ENCODE measurements at places on chromosomes 6 and 20. TPM values are rescaled to one million over a fixed set of nuclear protein-coding genes. Genes with fewer than 3 reads are reported as not detected.
A peak's percentile ranks its signal among the peaks of the same experiment; 100 is the strongest.

Gene PAX1
- not detected for polyA plus RNA-seq

Gene ADGB
- not detected for polyA plus RNA-seq

Gene DDO
- 13.4 TPM for polyA plus RNA-seq

Gene FABP7
- not detected for polyA plus RNA-seq

Gene VSX1
- polyA plus RNA-seq, result not detected

Gene CTAGE9
- not detected for polyA plus RNA-seq

DNA sequence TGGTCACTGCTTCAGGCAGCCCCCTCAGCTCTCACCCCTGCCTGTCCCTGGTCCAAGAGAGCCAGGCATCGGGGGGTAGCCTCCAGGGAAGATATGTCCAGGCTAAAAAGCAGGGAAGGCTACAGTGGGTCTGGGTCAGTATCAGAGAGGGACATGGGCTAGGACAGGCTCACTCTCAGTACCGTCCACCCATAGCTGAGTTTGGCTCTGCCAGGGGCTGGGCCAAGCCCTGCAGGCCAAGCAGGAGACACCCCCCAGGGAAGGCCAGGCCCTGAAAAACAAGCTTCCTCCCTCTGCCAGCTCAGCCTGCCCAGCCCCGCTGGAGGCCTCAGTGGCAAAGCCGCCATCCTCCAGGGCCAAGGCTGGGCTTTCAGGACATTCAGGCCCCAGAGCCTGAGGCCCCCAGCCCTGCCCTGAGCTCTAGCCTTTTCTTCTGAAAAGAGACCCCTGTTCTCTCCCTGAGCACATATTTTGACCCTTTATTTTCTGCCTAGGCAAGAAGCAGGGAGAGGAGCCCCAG lies 28.6 kb upstream of the TGM2 start:
- no peak for DNase-seq

- DNase-seq, result no peak
These were observed 457.6 kb downstream of the UTRN start for GRCh38 chr6:144742779-144743178.

DNA sequence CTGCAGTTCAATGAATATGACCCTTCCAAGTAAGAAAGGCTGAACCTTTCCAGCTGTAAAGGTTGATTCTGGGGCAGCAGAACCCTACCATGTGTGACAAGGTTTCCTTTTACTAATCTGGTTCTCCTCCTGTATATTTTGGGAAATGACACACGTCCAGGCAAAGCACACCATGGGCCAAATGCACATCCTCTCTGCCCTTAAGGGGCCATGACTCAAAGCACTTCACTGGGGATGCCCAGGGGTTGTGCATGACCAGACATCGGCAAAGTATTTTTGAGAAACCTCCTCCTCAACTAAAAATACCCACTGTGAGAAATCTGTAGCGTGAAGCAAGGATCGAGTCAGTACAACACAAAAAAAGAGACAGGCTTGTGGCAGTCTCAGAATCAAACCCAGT lies 174.7 kb downstream of the BACH2 start:
- DNase-seq, result no peak

DNA sequence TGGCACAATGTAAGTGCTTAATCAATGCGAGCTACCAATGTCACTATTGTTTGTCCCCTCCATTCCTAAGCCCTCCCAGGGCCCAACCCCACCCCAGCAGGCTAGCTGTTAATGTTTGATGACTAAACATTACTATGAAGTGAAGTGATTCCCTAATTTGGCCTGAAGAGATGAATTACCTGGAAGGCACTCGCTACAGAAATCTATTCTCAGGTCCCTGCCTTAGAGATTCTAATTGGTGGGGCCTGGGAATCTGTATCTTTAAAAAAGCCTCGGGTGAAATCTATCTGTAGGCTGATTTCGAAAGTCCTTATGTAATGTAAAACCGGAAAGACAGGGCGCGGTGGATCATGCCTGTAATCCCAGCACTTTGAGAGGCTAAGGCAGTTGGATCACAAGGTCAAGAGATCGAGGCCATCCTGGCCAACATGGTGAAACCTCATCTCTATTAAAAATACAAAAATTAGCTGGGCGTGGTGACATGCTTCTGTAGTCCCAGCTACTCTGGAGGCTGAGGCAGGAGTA lies 16.9 kb upstream of the SNAI1 start:
- no peak for DNase-seq

DNA sequence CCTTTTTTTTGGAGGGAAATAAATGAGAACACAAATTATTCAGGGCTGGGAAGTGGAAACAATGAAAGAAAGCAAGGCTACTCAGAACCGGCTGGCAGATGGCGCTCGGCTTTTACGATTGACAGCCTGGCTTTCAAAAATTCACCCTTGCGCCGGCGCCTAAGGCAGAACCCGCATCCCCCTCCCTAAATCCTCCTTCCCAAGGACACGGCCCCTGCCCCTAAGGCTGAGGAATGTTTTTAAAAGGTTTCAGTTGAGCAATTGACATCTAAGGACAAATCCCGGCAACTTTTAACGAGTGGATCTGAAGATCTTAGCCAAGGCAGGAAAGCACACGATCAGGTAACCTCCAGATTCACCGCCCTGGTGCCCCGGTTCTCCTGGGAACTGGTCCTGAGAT lies 16.3 kb downstream of the GNAS start:
- DNase-seq, result peak; percentile 72

DNA sequence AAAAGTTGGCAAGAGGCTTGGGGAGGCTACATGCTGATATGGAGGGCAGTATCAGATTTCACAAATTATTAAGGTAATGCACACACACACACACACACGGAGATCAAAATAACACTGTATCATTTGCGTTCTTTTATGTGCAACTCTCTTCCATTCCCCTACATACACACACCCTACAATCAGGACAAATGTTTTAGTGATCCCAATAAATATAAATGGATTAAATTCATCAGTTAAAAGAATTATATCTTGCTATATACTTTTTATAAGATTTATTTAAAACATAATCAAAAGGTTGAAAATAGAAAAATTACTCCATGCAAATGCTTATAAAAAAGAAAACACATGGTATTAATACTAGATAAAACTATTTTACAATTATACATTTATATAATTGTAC lies 25.9 kb downstream of the TMX4 start:
- no peak for DNase-seq

DNA sequence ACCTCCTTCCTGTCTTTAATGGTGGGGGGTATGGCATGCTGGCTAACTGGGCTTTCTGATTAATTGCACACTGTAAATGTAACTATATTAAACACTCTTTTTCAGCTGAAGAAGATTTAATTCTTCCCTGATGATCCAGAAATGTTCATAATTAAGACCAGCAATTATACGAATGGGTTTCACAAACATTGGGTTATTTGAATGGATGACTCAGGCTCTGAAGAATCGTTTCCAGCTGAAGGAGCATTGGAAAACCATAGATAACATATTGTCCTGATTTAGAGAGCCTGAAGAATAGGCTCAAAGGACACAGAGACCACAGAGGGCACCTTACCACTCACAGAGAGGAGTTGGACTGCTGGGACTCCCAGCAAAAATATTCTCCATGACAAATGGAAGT lies 130.7 kb upstream of the SSTR4 start:
- DNase-seq, result no peak

DNA sequence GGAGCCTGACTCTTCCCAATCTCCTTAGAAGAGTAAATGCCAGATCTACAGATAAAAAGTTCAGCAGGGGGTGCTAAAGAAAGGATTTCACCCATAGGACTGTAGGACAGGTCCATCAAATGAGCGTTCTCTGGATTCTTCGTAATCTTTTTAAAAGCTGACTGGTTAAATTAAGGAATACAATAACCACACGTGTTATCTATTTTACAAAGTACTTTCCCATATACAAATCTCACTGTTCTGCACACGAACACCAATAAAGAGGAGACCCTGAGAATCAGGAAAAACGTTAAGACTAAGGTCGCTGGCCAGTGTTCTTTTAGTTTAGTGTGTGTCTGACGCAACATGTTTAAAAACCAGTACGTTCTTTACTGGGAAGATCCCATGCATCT lies 542 bp downstream of the TUBE1 start:
- DNase-seq, result peak; percentile 78

GRCh38 chr6:101626269-101626668 lies 232.8 kb downstream of the GRIK2 start:
- DNase-seq, result no peak

DNA sequence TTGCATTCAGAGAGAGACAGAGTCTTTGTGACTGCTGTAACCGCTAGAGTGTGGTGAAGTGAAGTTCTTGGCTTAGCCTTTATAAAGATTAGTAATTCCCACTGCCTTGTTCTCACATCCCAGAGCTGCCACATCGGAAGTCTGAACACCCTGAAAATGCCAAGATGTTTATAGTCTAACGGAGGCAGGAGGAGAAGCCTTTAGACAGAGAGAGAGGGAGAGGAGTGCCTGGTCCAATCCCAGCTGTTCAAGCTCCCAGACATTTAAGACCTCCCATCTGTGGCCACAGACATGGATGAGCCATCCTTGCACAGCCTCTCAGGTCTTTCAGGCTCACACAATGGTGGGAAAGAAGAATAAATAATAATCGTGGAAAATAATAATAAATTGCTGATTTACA lies 1422.8 kb upstream of the EYS start:
- DNase-seq, result no peak

DNA sequence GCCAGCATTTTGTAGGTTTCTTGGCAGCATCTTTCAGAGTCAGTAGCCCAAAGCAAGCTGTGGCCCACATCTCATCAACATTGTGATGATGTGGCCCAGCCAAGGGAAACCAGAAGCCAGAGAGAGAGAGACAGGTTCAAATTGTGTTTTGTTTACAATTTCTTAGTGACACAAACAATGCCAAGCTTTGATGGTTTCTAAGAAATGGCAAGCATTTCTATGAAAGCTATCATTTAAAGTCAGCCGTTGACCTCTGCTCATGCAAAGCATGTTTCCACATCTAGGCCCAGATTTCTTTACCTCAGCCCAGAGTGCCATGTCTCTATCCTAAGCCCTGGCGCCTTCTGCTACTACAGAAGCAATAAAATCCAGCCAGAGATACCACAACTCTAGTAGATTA lies 32.9 kb downstream of the GCM1 start:
- no peak for DNase-seq

GRCh38 chr20:49568278-49569151 lies 578 bp upstream of the PTGIS start:
- peak; percentile 85 for DNase-seq

GRCh38 chr6:80163754-80164187 lies 57.3 kb downstream of the BCKDHB start:
- DNase-seq, result no peak

GRCh38 chr6:6595952-6596351 lies 7.4 kb downstream of the LY86 start:
- no peak for DNase-seq

DNA sequence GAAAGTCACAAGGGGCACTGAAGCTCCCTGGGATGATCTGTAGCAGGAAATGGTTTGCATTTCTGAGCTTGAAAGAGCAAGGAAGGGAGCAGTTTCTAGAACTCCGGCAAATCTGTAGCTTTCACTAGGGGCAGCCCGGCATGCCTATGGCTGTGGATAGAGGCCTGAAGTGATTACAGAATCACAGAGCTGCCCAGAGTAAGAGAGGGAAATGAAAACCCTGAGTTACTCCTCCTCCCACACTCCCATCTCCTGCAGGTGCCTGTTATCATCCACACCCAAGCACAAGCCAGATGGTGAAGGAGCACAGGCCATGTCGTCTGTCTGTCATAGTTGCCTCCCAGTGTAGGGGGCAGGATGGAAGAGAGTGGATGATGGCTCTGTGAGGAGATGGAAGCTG lies 37.1 kb downstream of the HLA-F start:
- no peak for DNase-seq

GRCh38 chr20:50469176-50469723 lies 40.9 kb upstream of the PTPN1 start:
- DNase-seq, result no peak

DNA sequence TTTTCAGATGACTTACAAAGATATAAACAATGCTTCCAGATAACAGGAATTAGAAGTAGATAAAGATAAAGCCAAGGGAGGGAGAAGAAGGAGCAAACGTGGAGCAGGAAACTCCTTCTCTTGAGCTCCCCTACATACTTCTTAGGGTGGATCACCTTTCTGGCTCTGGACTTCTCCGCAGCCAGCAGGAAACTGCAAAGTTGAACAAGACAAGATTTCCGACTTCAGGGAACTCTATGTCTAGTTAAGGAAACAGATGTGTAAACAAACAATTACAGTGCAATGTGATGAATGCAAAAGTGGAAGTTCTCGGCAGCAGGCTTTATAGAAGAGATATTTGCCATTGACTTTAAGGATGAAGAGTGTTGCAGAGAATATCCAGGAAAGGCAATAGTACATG lies 134.0 kb upstream of the MARCKS start:
- no peak for DNase-seq

DNA sequence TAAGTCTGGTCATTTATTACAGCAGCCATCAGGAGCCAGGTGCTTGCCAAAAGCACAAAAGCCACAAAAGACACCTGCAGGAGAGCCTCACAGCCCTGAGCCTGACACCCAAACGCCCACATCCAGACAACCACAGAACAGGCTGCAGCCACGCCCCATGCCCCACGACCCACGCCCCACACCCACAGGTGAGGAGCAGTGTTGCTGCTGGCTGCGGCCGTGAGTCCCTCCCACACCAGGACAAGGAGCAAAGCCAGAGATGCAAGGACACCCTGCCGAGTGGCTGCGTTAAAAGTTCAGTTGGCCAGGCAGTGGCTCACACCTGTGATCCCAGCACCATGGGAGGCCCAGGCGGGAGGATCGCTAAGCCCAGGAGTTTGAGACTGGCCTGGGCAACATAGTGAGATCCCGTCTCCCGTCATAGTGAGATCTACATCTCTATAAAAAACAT lies 43.0 kb downstream of the SLC2A4RG start:
- no peak for DNase-seq

DNA sequence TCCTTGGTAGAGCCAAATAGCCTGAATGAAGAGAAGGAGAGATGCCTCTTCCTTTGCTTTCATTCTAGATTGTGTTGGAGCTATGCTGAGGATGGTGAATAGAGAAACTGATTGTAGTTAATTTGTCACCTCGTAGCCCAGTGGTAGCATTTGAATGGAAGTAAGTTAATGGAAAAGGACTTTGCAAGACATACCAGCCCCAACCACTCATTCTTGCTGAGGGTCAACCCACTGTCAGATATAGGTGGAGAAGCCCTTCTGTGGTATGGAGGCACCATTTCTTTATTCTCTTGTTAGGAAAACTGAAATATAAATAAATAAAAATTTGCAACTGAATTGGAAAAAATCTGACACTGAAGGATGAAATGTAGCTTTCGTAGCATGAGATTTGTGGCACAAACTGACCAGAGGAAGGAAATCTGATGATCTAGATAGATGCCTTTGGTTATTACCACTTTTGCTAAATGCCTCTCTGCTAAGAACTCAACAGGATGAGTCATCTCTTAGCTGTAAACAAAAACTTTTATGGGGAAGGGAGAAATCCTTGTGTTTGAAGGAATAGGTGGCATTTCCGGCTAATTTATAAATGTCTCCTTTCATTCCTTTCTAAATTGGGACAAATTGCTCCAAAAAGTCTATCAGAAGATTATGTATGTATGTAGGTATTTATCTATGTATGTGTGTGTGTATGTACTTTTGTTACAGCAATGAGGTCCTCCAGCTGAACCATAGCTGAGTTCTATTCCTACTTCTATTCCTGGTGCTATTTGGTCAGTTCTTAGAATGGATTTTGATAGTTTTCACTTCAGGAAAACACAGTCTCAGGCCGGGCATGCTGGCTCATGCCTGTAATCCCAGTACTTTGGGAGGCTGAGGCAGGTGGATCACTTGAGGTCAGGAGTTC lies 76.5 kb upstream of the SUPT3H start:
- no peak for DNase-seq
